ENCODE measurements at places on chromosomes 5 and 9. TPM values are rescaled to one million over a fixed set of nuclear protein-coding genes. Genes with fewer than 3 reads are reported as not detected.

Gene SERF1A
- 15.3 TPM for total RNA-seq

Gene TNC
- total RNA-seq: 319 TPM

GRCh38 chr9:76181020-76181641, 213.1 kb downstream of the RFK start:
- no peak overlapping the region for H3K4me3 ChIP-seq
- H3K4me1 ChIP-seq: peaks cover 12% of the 10 kb centered on the region
- H3K36me3 ChIP-seq: no peaks in the 10 kb centered on the region
- H3K27ac ChIP-seq: peak overlapping the region; percentile 54
- no peaks in the 10 kb centered on the region for H3K27me3 ChIP-seq
- DNase-seq: peak; percentile 68

GRCh38 chr9:108885643-108886348, 23.7 kb downstream of the ACTL7A start:
- no peak overlapping the region for H3K4me3 ChIP-seq
- H3K27me3 ChIP-seq: no peaks in the 10 kb centered on the region
- H3K36me3 ChIP-seq: peaks cover 13% of the 10 kb centered on the region
- 0 out of 2 replicates have a peak, but pooled peaks cover 8% of the 10 kb centered on the region for H3K4me1 ChIP-seq
- peak; percentile 76 for DNase-seq
- no peak overlapping the region for H3K27ac ChIP-seq

Gene PCDHGA3
- total RNA-seq: 7.5 TPM

All from GM23248 (cell line).